Immature natural killer cell (primary cell): ENCODE measurements at places on chromosomes 6 and 20. TPM values are rescaled to one million over a fixed set of nuclear protein-coding genes. Genes with fewer than 3 reads are reported as not detected.

GRIK2 gene
- not detected for polyA plus RNA-seq

DNA sequence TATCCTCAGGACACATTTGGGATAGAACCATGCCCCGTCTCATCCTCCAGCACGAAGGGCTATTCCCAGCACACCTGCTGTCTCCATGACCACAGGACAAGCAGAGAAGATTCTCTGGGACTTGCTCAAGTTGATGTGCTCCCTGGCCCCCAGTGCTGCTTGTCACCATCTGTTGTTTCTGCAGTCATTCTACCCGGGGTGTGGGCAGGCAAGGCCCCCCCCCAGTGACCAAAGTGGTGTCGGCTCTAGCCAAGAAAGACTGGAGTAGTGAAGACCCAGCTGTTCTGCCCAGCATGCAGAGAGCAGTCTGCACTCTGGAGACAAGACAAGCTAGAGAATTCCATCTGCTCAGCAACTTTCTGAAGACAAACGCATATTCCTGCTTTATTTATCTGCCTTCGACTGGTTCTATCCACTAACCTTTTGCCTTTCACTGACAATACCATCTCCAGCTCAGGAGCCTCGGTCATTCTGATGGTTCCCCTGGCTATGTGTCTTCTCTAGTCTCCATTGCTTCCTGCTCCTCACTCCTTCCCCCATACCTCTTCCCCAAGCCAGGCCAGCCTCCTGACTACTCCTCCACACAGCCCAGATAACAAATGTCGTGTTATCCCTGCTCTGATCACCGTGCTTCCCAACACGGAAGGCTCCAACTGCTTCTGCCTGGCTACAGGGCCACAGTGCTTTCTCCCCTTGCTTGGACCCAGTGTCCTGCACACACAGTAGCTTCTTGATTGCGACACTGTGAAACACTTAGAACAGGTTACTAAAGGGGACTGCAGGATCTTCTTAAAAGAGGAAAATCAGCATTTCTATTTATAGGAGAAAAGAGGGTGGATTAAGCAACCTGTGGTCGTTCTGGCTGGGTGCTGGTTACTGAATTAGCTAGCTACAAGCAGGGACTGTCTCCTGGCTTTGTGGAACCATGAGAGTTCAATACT is 86.7 kb upstream of the EMILIN3 start:
- H3K4me3 ChIP-seq: no peak overlapping the region
- DNase-seq: no peak
- H3K36me3 ChIP-seq: peaks cover 42% of the 10 kb centered on the region

GRCh38 chr6:43508481-43509141 is 1.5 kb downstream of the LRRC73 start:
- H3K4me3 ChIP-seq: peak overlapping the region; percentile 84
- H3K27me3 ChIP-seq: peaks cover 12% of the 10 kb centered on the region
- peaks cover 3% of the 10 kb centered on the region for H3K36me3 ChIP-seq
- DNase-seq: no peak

DNA sequence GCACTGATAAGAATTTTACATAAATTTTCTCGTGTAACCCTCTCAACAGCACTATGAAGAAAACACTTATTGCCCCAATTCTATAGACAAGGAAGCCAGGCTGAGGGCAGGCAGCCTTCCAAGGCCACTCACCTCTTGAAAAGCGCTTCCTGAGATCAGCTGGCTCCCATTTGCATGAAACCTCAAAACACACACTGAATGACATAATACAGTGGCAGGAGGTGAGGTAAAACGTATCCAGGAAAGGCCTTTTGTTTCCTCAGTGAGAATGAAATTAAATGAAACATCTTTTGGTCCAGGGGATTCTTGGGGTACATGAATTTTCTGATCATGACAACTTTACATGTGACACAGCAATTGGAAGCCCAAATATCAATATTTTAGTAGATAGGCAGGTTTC is 112.5 kb downstream of the WDR27 start:
- peak overlapping the region; percentile 59 for H3K4me3 ChIP-seq
- H3K27me3 ChIP-seq: no peaks in the 10 kb centered on the region
- peak overlapping the region; percentile 92 for H3K27ac ChIP-seq
- peaks cover 58% of the 10 kb centered on the region for H3K4me1 ChIP-seq

GRCh38 chr6:37619641-37620040 is 78.0 kb downstream of the MDGA1 start:
- no peak overlapping the region for H3K27ac ChIP-seq
- H3K4me3 ChIP-seq: no peak overlapping the region
- H3K36me3 ChIP-seq: no peaks in the 10 kb centered on the region
- no peak for DNase-seq
- peaks cover 1% of the 10 kb centered on the region for H3K27me3 ChIP-seq
- H3K4me1 ChIP-seq: peaks cover 8% of the 10 kb centered on the region

PTCHD4 gene
- polyA plus RNA-seq: not detected

DNA sequence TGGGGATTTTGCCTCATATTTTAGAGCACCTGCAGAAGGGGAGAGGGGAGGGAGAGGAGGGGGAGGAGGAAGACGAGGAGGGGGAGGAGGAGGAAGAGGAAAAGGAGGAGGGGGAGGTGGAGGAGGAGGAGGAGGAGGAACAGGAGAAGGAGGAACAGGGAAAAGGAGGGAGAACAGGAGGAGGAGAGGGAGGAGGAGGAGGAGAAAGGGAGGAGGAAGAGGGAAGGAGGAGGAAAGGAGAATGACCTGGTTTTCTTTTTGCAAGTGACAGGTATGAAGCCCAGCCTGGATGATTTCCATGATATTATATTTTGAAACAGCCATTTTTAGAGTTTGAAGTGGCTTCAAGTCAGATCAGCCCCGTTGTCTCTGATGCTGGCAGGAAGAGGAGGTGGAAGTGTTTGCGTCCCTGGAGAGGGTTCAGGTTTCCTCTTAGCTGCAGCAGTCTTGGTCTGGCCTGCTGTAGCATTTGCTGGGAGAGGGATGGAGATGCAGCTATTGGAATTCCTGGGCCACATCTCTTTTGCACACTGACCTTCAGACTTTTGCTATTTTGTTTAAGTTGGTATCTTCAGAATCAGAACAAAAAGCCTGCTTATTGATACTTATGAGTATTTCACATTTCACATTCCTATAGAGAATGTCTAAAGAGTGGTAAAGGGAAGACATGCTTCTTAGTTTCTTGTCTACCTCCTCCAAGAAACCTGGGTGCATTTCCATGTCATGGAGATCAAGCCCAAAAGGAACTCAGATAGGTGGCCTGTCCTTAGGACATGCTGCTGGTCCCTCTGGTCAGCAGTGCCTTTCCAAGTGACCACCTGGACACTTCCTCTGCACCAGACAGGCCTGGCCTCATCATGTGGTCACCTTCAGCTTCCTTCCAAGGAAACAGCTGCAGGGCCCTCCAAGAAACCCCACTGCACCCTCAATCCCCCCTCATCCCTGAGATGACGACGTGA is 54.3 kb upstream of the IYD start:
- no peaks in the 10 kb centered on the region for H3K36me3 ChIP-seq
- no peak overlapping the region for H3K4me3 ChIP-seq
- no peak for DNase-seq
- H3K4me1 ChIP-seq: peaks cover 26% of the 10 kb centered on the region
- peaks cover 2% of the 10 kb centered on the region for H3K27me3 ChIP-seq

CST3 gene
- polyA plus RNA-seq: 289 TPM

DNA sequence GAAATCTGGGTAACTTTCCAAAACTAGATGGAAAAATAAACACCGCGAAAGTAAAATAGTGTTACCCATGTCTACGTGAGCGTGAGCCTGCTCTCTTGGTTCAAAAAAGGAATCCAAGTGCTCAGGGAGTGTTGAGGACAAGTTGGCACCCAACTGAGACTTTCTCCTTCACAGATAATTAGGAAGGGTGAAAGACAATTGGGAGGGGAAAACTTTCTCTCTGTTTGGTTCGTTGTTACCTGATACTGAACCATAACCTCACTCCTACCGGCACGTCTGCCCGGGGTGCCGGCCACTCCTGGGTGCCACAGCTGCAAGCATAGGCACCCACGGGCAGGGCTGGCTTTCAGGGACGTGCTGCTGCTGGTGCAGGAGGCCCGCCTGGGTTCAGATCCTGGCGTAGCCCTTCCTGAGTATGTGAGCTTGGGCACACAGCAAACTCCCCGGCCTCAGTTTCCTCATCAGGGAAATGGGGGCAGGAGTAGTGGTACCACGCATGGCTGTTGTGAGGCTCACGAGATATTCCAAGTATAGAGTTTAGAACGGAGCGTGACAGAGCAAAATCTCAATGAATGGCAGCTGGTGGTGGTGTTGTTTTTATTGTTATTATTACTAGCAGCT is 38.2 kb upstream of the PMEPA1 start:
- H3K27me3 ChIP-seq: peaks cover 20% of the 10 kb centered on the region
- no peak overlapping the region for H3K4me3 ChIP-seq
- DNase-seq: no peak
- H3K36me3 ChIP-seq: no peaks in the 10 kb centered on the region
- H3K4me1 ChIP-seq: peaks cover 9% of the 10 kb centered on the region

- no peaks in the 10 kb centered on the region for H3K27me3 ChIP-seq
- H3K27ac ChIP-seq: no peak overlapping the region
- DNase-seq: no peak
- H3K36me3 ChIP-seq: no peaks in the 10 kb centered on the region
- no peak overlapping the region for H3K4me3 ChIP-seq
Observed at GRCh38 chr20:44752099-44752931, 6.7 kb downstream of the KCNK15 start.

GRCh38 chr6:5992551-5993225 is 14.0 kb downstream of the NRN1 start:
- H3K4me1 ChIP-seq: peaks cover 32% of the 10 kb centered on the region
- peaks cover 57% of the 10 kb centered on the region for H3K27me3 ChIP-seq
- DNase-seq: no peak
- H3K27ac ChIP-seq: no peak overlapping the region
- H3K36me3 ChIP-seq: peaks cover 4% of the 10 kb centered on the region
